SK-N-SH treated with all-trans-retinoic acid at 6 μM for 48 hours (cell line): ENCODE measurements at places on chromosomes 3 and 15.

- ATAC-seq, result no peak
Observed at GRCh38 chr15:64883100-64883581, 28.6 kb upstream of the ANKDD1A start.

- ATAC-seq, result no peak
Observed at GRCh38 chr15:99315636-99316035, 64.4 kb downstream of the LRRC28 start.

GRCh38 chr3:65614585-65614984 lies 424.1 kb downstream of the MAGI1 start:
- ATAC-seq, result no peak

DNA sequence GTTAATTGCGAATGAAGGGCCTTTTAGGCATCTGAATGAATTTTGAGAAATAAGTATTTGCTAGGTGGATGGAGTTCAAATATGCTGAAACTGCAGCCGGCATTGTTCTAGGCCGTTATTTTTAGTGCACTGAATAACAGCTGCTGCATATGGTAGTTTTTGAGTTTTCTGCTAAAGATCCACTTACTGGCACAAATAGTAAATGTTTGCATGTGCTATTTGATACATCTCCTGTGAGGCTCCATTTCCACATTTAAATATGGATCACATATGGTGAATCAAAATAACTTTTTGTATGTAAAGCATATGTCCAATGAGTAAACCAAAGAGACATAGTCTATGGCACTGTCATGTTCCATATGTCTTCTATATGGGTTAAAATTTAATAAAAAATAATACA lies 56.7 kb upstream of the CNTN4 start:
- no peak for ATAC-seq

DNA sequence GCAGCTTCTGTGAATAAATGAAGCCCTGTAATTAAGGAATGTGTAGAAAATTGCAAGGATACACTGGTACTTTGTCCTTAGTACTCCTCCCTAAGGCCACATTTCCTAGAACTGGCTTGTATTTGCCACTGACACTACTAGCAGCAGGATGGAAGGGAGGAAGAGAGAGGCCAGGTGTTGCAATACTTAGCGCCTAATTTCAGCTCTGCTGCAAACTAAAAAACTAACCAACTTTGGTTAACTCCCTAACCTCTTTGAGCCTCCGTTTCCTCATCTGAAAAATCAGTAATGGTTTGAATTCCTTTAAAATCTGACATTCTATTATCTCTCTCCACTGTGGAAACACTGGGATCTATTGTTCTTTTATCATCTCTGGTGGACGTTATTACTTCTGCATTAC lies 257.0 kb downstream of the SV2B start:
- no peak for ATAC-seq

DNA sequence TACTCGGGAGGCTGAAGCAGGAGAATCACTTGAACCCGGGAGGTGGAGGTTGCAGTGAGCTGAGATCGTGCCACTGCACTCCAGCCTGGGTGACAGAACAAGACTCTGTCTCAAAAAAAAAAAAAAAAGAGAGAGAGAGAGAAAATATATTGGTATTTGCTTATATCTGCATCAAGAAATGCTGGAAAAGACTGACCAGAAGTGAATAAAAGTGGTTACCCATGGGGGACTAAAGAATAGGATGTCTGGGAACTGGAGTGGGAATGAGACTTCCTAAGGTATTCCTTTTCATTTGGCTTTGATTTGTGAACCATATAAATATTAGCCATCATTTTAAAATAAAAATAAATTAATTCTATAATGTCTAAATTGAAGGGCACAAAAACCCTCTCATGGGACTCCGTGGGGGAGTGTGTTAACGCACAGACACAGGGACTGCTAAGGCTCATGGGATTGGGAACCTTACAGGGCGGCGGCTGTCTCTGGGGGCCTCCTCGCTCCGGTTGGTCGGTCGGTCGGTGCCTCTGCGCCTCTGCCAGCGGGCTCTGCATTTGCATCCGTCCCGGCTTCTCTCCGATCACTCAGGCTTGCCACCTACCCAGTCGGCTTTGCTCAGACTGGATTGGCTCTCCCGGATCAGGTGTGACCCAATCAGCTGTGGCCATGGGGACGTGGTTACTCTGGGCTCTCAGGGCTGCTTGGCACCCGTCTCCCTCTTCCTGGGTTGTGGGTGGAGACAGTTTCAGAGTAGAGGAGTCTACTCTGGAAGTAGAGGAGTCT lies 12.7 kb upstream of the TSPAN3 start:
- peak; percentile 67; the same call in 2 of the 3 replicates for ATAC-seq

- no peak; the same call in 2 of the 3 replicates for ATAC-seq
Observed at GRCh38 chr3:172586436-172586835, 63.2 kb upstream of the TNFSF10 start.

DNA sequence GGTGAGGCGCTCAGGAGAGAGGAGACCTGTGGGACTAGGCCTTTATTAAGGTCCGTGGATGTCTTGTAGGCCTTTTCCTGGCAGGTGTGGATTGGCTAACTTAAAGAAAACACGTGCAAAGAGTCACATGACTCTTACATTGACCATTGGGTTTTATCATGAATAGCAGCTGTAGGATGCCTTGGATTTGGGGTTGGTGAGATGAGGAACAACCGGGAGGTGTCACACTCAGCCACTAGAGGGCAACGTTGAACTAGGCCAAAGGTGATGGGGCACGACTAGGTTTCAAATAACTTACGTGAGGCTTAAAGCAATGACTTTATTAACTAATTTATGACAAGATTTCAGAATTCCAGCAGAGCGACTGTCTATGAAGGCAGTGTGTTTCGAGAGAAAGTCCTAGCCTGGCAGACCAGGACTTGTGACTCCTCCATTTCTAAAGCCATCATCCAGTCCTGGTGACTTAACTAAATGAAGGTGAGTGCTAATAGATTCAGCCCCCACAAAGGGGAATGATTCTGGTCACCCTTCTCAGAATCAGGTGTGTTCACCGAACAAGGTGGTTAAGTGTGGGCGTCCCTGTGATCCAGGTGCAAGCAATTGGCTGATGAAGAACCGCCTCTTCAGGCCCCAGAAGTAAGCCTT lies 345.6 kb downstream of the MCTP2 start:
- ATAC-seq, result no peak

- ATAC-seq, result no peak
Observed at GRCh38 chr3:42447481-42447880, 37.1 kb upstream of the LYZL4 start.

DNA sequence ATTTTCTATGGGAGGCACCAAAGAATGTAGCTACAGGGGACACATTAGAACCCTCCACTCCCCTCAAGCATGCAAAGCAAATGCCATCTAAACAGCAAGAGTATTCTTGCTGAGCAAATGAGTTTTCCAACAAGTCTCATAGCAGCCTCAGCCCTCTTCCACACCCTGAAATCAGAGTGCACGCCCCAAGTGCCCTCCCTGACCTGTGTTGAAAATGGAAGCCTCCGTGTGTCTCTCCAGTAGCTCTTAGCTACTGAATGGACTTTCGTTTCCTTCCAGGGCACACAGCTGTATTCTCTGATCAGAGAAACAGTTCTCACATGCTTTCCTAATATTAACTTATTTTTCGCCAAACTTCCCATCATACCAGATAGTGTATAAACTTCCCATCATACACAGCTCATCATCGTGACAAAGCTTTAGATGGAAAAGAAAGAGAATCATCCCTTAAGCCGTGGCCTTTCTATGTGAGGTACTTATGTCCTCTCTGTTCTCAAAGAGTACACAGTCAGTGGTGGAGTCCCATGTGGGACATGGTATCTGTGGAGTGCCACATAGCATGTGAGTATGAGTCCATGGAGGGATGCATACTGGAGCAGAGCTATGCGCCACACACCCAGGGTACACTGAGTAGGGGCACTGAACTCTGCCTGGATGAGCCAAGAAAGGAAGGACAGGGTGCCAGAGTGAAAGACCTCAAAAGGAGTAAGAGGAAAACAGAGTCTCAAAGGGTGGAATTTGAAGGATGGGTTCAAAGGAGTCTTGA lies 434.5 kb downstream of the MCTP2 start:
- ATAC-seq, result no peak

- no peak for ATAC-seq
Observed at GRCh38 chr3:124691599-124691998, 38.7 kb upstream of the UMPS start.

DNA sequence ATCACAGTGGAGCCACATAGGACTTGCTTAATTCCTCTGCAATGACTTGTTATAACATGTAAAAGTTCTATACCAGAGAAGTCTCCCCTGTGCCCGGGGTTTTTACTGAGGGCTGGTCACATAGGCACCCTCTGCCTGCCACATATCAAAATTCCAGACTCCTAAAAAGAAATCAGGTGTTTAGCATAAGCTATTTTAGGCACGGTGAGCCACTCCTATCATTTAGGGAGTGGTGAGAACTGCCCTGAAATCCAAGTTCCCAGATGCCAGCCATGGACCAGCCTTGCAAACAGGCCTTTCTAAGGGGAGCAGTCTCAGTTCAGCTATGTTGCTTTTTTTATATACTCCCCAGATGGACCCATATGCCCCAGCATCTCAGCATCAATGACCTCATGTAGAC lies 130.3 kb downstream of the THSD4 start:
- no peak for ATAC-seq

DNA sequence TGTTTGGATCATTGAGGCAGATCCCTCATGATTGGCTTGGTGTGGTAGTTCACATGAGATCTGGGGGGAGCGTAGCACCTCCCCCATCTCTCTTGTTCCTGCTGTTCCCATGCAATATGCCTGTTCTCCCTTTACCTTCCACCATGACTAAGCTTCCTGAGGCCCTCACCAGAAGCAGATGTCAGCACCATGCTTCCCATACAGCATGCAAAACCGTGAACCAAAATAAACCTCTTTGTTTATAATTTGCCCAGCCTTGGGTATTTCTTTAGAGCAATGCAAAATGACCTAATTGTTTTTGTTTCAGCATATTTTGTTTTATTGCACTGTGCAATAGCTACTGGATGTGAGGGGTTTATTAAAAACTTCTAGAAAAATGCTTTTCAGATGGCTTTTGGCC lies 56.6 kb upstream of the CHST2 start:
- no peak for ATAC-seq

DNA sequence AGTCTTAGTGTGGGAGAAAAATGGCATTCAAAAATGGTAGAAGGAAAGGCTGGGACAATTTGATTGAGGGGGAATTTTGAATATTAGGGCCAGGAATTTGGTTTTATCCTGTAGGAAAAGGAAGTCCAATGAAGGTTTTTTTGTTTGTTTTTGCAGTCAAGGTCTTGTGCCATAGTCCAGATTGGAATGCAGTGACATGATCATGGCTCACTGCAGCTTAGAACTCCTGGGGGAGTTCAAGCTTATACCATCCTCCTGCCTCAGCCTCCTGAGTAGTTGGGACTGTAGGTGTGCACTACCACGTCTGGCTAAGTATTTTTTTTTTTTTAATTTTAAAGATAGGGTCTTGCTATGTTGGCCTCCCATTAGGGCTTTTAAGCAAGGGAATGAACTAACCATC lies 2.6 kb upstream of the SLC6A11 start:
- no peak for ATAC-seq

DNA sequence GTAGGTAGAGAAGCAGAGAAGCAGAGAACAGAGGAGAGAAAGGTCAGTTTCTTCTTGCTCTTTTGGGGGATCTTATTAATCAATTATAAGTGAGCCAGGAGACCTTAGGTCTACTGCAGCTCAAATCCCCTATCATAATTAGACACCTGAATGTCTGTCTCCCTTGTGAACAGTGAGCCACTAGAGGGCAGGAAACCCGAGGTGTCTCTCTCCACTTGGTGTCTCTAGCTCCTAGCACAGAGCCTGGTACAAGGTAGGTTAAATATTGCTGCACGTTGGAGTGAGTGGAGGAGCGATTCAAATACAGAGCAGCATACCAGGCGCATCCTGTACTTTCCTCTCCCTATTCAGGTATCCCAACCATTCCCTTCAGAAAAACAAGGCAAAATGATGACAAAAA lies 2.0 kb upstream of the ST8SIA2 start:
- no peak for ATAC-seq

GRCh38 chr3:194537732-194538247 lies 51.0 kb upstream of the ATP13A3 start:
- peak; percentile 82 for ATAC-seq

DNA sequence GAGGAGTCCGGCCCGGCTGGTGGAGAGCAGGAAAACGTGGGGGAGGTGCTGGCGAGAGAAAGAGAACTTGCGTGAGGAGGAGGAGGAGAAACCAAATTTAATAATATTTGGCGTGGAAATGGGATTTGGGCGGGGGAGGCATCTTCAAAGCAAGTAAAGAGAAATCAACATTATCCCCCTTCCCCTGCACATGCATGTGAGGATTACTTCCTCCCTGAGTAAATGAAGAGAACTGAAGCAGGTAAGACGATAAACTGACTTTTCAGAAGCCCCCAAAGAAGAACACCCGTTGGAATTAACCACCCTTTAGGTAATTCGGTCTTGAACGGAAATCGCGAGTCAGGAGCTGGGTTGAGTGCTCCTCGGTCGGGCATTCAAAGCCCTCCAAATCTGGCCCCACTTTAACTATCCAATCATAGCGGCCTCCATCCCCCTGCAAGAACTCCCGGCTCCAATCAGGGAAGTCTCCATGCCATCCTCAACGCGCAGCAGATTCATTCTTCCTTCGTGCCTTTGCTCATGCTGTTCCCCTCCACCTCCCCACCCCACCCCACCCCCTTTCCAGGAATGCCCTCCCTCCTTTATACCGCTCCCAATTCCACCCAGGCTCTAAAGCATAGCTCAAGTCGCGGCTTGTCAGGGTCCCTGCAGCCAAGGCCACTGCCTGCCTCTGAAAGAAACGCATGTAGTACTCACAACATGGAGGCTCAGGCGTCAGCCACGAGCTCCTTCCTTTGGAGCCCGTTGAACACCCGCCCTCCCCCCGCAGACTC lies 545 bp upstream of the RFX7 start:
- ATAC-seq, result peak; percentile 75

GRCh38 chr15:90219421-90220141 lies 14.2 kb downstream of the CIB1 start:
- ATAC-seq, result peak; percentile 83

DNA sequence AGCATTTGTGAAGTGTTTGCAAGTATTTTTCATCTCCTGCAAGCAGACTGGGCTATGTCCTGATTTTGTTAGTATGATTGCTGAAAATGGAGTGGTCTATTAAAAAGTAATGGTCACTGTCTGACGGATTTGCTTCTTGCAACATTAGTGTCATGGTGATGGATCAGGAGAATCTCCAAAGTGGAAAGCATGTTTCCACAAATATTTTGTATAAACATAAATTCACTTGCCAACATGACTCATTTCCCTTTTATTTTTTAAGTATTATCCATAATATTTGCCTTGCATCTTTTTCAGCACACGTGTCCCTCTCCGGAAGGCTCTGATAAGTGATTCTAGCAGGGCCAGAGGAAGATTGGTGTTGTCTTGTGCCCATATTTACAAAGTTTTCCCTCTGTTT lies 27.4 kb upstream of the CACNA2D3 start:
- no peak for ATAC-seq

DNA sequence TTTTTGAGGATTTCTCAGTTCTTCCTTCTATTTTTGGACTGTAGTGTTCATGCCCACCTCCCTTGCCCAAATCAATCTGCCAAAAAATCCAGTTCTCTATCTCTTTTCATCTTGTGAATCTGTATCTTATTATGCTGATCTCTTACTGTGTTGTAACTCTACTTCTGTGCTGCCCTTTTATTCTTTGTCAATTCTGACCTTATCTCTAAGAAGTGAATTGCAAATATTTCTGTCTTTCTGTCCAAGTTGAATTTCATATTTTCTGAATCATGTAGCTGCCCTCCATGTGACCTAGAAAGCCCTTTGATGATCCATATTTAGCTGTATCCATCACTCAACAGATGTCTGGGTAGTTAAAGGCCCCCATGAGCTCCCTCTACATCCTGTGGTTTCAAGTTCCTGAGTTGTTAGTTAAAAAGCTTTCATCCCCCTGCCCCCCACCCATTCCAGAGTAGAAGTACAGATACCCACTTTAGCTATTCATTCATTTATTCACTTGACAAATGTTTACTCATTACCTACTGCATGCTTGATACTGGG lies 33.6 kb upstream of the ETV5 start:
- no peak for ATAC-seq

GRCh38 chr3:133746712-133747066 lies 496 bp downstream of the TF start:
- no peak for ATAC-seq
